ENCODE measurements at places on chromosomes 6 and 20.

DNA sequence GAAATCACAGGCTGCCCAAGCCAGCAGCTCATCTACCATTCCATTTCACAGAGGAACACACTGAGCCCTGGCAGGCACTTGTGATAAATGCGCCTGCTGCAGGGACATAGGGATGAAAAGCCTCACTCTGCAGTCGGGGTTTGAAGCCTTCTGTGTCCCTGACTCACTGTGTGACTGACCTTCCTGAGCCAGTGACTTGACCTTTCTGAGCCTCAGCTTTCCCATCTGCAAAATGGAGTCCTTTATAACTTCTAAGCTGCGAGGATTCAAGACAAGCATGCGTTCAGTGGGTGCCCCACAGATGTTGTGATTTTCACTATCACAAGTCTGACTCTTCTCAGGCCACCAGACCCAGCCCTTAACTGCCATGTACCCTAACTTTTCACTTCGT is 5.5 kb downstream of the TGM2 start:
- DNase-seq = no peak

GRCh38 chr6:100622907-100623692 is 158.4 kb upstream of the SIM1 start:
- no peak for DNase-seq

- peak; percentile 7 for DNase-seq
Observed at GRCh38 chr6:39892490-39893129, 41.7 kb downstream of the MOCS1 start.

GRCh38 chr6:91276315-91276714 is 689.4 kb upstream of the MAP3K7 start:
- DNase-seq = no peak

DNA sequence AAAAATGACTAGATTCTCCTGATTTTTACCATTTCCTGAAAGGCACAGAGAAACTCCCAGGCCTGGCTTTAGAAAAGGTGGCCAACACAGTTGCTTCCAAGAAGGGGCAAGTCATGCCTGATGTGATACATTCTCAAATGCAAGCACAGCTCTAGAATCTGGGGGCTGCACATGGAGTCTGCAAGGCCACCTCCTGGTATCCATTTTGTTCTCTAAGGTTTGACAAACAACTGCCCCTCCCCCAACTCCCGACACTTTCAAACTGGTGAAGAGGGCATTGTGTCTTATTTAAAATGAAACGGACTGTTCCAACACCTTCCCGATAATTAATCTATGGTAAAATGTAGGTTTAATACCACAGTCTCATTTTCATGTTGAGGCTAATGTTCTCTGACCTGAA is 220.2 kb upstream of the CEP162 start:
- no peak for DNase-seq

DNA sequence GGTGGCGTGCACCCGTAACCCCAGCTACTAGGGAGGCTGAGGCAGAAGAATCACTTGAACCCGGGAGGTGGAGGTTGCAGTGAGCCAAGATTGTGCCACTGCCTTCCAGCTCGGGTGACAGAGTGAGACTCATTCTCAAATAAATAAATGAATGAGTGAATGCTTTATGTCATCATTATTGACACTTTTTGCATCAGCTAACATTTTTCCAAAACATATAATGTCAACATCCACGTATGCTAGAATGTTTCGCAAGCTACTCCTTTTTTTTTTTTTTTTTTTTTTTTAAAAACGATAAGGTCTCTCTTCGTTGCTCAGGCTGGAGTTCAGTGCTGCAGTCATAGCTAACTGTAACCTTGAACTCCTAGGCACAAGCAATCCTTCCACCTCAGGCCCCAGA is 72.2 kb downstream of the SENP6 start:
- no peak for DNase-seq

DNA sequence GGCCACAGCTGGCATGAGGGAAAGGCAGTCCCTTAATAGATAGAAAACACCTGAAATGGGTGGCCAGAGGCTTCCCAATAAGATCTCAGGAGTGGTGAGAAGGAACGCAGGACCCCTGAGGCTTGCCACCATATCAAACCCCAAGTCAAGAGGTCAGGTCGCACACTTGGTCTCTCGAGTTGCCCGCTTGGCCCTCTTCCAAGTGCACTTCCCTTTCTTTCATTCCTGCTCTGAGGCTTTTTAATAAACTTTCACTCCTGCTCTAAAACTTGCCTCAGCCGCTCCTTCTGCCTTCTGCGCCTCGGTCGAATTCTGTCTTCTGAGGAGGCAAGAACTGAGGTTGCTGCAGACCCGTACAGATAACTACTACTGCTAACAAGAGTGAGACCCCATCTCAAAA is 64.2 kb downstream of the SLC2A10 start:
- no peak for DNase-seq
